ENCODE measurements at places on chromosomes 2 and 18. TPM values are rescaled to one million over a fixed set of nuclear protein-coding genes. Genes with fewer than 3 reads are reported as not detected.

The SP110 gene
- 11.9 TPM for total RNA-seq

The NCKAP5 gene
- total RNA-seq = 0.03 TPM

The IGFBP5 gene
- not detected for total RNA-seq

The RUFY4 gene
- not detected for total RNA-seq

The SANBR gene
- 3.3 TPM for total RNA-seq

The CRIM1 gene
- 21.7 TPM for total RNA-seq

The FKBP1B gene
- total RNA-seq = not detected

The RGPD8 gene
- 2.5 TPM for total RNA-seq

The TRIB2 gene
- total RNA-seq = 8.6 TPM

The NOL4 gene
- total RNA-seq = not detected

The COLEC12 gene
- total RNA-seq = not detected

The EN1 gene
- not detected for total RNA-seq

The CTLA4 gene
- total RNA-seq = not detected

The OR6B2 gene
- total RNA-seq = not detected

The NT5DC4 gene
- 1.4 TPM for total RNA-seq

The IL1B gene
- total RNA-seq = 0.13 TPM

The EVX2 gene
- total RNA-seq = not detected

The SCYGR4 gene
- not detected for total RNA-seq

The SGPP2 gene
- 16.9 TPM for total RNA-seq

The CCL20 gene
- total RNA-seq = 0.31 TPM

The DES gene
- total RNA-seq = 0.63 TPM

The EMILIN1 gene
- 1.1 TPM for total RNA-seq

The SKA1 gene
- 9.4 TPM for total RNA-seq

The TUBA4B gene
- total RNA-seq = not detected

The CDK5R2 gene
- total RNA-seq = not detected

The LINC00305 gene
- total RNA-seq = not detected

The TEKT4 gene
- not detected for total RNA-seq

The MSH6 gene
- 40.3 TPM for total RNA-seq

The DSG4 gene
- 0.38 TPM for total RNA-seq

The PCARE gene
- total RNA-seq = not detected

The STEAP3 gene
- 9.8 TPM for total RNA-seq

The SMC6 gene
- total RNA-seq = 6.6 TPM

The PLGLB2 gene
- total RNA-seq = not detected

The DGUOK gene
- 47.5 TPM for total RNA-seq

The HOXD13 gene
- total RNA-seq = 1.4 TPM

The C1QL2 gene
- total RNA-seq = not detected

The SCYGR5 gene
- not detected for total RNA-seq

The LOXHD1 gene
- not detected for total RNA-seq

The TFCP2L1 gene
- 0.05 TPM for total RNA-seq

The TMEM37 gene
- 2.1 TPM for total RNA-seq

The GPR155 gene
- total RNA-seq = not detected

The TCF23 gene
- total RNA-seq = not detected

The NBEAL1 gene
- 13.1 TPM for total RNA-seq

The SATB2 gene
- total RNA-seq = 0.18 TPM

The KANSL3 gene
- total RNA-seq = 21.9 TPM

The CNTNAP5 gene
- not detected for total RNA-seq

The SLC9A4 gene
- total RNA-seq = not detected

The ERFE gene
- total RNA-seq = 4.5 TPM

The GPR55 gene
- not detected for total RNA-seq

The ZC3H6 gene
- 0.50 TPM for total RNA-seq

The MTCL1 gene
- total RNA-seq = 22.2 TPM

The GYPC gene
- not detected for total RNA-seq

The METTL8 gene
- 6.9 TPM for total RNA-seq

The FECH gene
- total RNA-seq = 16.9 TPM

The DYNAP gene
- not detected for total RNA-seq

The ASXL2 gene
- total RNA-seq = 9.3 TPM

Data from HT-29 (cell line).